ENCODE measurements at places on chromosomes 6 and 20.

DNA sequence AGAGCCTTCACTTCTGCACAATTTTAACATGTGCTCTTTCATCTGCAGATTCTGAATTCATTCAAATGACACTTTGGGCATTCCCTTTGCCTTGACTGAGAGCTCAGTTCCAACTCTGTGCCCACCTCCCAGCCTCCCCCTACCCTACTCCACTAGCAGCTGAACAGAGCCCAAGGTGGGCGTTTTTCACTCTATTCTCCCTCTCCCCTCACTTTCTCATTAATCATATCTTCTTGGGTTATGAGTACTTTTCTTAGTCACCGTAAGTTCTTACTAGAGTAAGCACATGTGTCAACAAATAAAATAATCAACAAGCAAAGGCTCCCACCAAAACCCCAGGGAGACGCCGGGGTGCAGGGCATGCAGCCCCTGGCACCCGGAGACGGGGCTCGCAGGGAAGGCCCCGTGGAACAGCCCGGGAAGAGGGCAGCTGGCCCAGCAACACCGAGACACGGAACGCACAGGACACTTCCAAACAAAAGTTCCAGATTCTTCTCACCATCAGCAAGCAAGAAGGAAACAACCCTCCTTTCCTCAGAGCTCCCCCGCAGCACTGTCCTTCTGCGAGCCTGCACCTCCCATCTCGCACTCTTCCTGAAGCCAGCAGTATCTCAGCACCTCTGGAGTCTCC lies 34.1 kb downstream of the TAF4 start:
- DNase-seq = no peak

DNA sequence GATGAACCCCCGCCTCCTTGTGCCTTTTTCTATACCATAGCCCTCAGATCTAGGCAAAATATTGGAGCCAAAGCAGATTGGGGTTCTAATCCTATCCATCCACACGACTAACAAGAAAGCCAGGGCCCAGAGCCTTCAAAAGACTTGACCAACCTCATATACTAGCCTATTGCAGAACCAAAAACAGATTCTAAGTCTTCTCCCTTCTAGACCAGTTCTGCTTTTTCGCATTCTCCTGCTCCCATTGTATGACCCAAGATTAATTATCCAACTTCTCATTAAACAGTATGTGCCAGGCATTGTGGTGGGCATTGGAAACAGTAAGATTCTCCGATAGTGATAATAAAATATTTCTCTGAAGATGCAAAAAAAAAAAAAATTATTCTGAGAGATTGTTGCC lies 113.7 kb upstream of the JARID2 start:
- DNase-seq = no peak

- no peak for DNase-seq
Measured at GRCh38 chr6:168222115-168223043, 97.2 kb downstream of the DACT2 start.

DNA sequence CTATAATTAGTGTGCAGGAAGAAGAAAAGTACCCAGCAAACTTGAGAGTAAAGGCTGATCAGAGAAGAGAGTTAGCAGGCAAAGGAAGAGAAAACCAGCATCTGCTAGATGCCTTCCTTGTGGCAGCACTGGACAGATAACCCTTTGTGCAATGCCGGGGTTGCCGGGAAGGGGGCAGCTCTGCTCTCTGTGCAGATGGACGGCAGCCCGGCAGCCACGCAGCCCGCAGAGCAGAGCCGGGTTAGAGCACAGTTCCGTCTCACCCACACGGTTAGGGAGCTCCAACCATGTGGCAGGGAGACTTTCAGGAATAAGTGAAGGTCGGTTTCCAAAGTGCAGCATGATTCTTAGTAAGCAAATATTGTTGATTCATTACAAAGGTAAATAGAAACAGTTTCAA lies 80.0 kb upstream of the RPS6KA2 start:
- no peak for DNase-seq

GRCh38 chr20:61134296-61135030 lies 117.6 kb upstream of the CDH4 start:
- DNase-seq = no peak

DNA sequence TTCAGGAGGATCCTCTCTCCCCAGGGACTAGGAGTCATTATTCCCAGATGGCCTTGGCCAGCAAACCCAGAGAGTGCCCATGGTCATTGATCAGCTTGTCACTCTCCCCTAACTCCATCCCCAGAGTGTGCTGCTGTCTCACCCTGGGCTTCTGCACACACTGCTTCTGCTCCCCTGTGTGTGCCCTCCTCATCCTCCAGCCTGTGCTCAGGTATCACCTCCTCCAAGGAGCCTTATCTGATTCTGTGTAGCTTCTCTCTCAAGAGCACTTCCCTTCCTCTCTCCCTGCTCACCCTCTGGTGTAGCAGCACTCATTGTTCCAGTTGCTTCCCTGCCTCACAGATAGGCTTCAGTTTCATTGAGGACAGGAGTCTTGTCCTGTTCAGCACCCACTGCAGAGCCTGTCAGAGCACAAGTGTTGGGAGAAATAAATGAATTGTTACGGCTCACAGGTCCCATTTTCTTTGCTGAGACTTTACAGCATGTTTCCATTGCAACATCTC lies 102.4 kb downstream of the JAG1 start:
- no peak for DNase-seq

- DNase-seq = no peak
Measured at GRCh38 chr6:134177753-134178160, 125.3 kb upstream of the SLC2A12 start.

DNA sequence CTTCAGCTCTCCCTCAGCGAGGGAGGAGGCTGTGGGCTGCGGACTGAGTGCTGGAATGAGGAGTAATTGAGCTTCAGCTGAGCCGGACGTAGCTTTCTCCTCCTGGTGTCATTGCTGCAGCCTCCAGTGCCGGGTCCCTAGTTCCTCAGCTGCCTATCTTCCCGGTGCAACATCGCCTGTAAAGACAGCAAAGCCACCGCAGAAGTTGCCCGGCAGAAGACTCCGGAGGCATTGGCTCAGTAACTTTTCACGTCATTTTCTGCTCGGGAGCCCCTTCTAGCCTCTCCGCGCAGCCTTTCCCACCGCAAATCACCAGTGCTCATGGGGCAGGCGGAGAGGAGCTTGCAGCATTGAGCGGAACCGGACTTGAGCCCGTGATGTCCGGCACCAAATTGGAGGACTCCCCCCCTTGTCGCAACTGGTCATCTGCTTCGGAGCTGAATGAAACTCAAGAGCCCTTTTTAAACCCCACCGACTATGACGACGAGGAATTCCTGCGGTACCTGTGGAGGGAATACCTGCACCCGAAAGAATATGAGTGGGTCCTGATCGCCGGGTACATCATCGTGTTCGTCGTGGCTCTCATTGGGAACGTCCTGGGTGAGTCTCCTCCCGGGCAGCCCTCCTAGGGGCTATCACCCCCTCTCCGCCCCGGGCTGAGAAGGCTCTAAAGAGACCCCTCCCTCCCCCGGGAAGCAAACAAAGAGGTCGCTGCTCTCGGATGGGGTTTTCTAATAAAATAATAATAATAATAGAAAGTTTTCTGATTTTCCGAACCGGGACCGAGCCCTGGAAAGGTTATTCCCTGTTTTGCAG lies at the start of gene HCRTR2:
Gene HCRTR2 (plus strand): TSS at position 305 of the 816 bp plus-strand sequence. CDS start 73 bp downstream, at position 378.
- no peak for DNase-seq

DNA sequence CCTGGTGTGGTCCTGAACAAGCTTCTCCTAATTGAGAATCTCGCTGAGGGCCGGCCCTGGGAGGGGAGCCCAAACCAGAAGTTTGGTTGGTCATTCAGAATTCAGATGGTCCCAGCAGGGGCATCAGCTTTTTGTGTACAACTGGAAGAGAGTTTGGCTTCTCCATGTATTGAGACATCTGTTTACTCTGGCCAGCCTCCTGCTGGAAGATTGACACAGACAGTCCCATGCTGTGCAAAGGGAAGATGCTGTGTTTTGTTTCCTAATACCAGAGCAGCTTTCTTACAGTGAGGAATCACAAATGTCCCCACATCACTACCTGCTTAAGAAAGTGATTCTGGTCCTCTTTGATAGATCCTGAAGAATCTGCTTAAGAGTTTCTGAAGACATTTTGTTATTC lies 97.8 kb downstream of the PLEKHG1 start:
- no peak for DNase-seq

GRCh38 chr6:1619098-1619672 lies 9.5 kb downstream of the FOXC1 start:
- DNase-seq = no peak
